ENCODE measurements at places on chromosomes 12 and 14. TPM values are rescaled to one million over a fixed set of nuclear protein-coding genes. Genes with fewer than 3 reads are reported as not detected.

The OR6C2 gene
- total RNA-seq = not detected

The LBHD2 gene
- not detected for total RNA-seq

The NOC4L gene
- total RNA-seq = 8.6 TPM

The ARHGAP9 gene
- total RNA-seq = 5.9 TPM

The KRT3 gene
- total RNA-seq = not detected

The PLEKHH1 gene
- 2.6 TPM for total RNA-seq

The KLHL28 gene
- 11.2 TPM for total RNA-seq

The KRT77 gene
- not detected for total RNA-seq

The SOAT2 gene
- total RNA-seq = not detected

The CCDC175 gene
- not detected for total RNA-seq

The PRH1 gene
- 10.2 TPM for total RNA-seq

The ESR2 gene
- total RNA-seq = 0.38 TPM

All from cardiac septum (tissue), 1 donor.